ENCODE measurements at places on chromosomes 11 and 22. TPM values are rescaled to one million over a fixed set of nuclear protein-coding genes. Genes with fewer than 3 reads are reported as not detected.

DNA sequence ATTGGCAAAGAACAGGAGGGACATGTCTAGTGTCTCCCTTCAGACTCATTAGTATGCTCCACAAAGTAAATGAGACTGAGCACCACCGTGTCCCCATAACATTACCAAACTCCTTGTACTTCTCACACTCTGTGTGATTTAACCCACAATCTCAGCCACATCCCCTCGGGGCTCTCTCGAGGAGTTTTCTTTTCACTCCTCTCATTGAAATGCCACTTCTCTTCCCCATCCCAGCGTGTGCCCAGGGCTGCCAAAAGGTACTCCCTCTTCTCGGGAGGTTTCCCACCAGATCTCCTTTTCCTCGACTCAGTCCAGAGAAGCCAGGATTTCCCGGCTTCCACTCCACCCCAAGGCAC, 1.1 kb downstream of the RBFOX2 start:
- DNase-seq: peak; percentile 67

- DNase-seq: no peak
Observed at GRCh38 chr22:19275919-19276600, 15.5 kb downstream of the CLTCL1 start.

- DNase-seq: no peak
Observed at GRCh38 chr22:26095256-26095956, 73.9 kb upstream of the SEZ6L start.

DNA sequence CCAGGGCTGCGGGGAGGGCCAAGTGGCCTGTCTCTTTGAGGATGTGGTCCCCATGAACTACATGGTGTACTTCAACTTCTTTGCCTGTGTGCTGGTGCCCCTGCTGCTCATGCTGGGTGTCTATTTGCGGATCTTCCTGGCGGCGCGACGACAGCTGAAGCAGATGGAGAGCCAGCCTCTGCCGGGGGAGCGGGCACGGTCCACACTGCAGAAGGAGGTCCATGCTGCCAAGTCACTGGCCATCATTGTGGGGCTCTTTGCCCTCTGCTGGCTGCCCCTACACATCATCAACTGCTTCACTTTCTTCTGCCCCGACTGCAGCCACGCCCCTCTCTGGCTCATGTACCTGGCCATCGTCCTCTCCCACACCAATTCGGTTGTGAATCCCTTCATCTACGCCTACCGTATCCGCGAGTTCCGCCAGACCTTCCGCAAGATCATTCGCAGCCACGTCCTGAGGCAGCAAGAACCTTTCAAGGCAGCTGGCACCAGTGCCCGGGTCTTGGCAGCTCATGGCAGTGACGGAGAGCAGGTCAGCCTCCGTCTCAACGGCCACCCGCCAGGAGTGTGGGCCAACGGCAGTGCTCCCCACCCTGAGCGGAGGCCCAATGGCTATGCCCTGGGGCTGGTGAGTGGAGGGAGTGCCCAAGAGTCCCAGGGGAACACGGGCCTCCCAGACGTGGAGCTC, 13.5 kb downstream of the ADORA2A start:
- DNase-seq: no peak

DNA sequence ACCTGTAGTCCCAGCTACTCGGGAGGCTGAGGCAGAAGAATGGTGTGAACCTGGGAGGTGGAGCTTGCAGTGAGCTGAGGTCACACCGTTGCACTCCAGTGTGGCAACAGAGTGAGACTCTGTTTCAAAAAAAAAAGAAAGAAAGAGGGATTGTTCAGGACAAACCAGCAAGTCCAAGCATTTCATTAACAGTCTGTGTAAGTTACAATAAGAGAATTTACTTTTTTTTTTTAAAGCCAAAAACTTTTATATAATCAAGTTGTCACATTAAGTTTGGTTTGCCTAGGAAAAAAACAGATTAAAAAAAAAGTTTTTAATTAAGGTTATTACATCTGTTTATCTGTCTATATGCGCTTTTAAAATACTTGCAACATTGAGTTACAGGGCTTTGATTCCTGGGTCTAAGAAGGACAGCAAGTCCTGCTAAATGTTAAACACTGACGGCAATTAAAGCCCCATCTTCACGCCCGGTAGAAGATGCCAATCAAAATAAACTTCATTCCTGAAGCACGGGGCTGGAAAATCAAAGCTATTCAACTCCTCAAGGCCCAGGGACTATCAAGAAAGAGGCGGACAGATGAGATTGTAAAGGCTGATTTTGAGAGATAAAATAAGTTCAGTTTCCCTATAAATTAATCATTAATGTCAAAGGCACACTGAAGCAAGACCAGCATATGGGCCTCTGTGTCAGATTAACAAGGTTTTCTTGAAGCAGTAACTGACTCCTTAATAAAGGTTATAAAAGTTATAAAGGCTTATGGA, 10.7 kb downstream of the TMEM138 start:
- no peak for DNase-seq

- no peak for DNase-seq
Observed at GRCh38 chr11:12100841-12101242, 9.5 kb upstream of the MICAL2 start.

GRCh38 chr22:25062386-25063085, 110.0 kb downstream of the KIAA1671 start:
- DNase-seq: no peak

DNA sequence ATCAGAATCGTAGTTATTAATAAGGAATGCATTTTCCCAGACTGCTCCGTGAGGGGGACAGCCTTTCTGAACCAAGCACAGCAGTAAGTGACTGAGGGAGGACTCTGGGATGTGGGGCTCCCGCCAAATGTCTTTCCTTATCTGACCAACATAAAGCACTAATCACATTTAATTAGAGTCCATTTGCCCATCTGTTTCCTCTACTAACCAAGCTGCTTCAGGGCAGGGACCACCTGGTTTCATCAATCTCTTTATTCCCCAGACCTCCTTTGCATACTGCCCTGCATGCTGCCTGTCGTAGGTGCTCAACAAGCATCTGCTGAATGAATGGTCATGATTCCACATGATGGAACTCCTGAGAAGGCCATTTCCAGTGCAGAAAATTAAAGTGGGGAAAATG, 29.4 kb downstream of the SMCO4 start:
- no peak for DNase-seq

MCHR1 gene
- not detected for total RNA-seq

OR5L1 gene
- not detected for total RNA-seq

MAPK11 gene
- 0.82 TPM for total RNA-seq

FOLR2 gene
- 14.7 TPM for total RNA-seq

Data from sigmoid colon (tissue), 7 donors.